ENCODE measurements at places on chromosomes 2 and 18. TPM values are rescaled to one million over a fixed set of nuclear protein-coding genes. Genes with fewer than 3 reads are reported as not detected.

Gene ST6GAL2
- total RNA-seq, result not detected

Gene DCDC2C
- not detected for total RNA-seq

Gene MC4R
- total RNA-seq, result not detected

DNA sequence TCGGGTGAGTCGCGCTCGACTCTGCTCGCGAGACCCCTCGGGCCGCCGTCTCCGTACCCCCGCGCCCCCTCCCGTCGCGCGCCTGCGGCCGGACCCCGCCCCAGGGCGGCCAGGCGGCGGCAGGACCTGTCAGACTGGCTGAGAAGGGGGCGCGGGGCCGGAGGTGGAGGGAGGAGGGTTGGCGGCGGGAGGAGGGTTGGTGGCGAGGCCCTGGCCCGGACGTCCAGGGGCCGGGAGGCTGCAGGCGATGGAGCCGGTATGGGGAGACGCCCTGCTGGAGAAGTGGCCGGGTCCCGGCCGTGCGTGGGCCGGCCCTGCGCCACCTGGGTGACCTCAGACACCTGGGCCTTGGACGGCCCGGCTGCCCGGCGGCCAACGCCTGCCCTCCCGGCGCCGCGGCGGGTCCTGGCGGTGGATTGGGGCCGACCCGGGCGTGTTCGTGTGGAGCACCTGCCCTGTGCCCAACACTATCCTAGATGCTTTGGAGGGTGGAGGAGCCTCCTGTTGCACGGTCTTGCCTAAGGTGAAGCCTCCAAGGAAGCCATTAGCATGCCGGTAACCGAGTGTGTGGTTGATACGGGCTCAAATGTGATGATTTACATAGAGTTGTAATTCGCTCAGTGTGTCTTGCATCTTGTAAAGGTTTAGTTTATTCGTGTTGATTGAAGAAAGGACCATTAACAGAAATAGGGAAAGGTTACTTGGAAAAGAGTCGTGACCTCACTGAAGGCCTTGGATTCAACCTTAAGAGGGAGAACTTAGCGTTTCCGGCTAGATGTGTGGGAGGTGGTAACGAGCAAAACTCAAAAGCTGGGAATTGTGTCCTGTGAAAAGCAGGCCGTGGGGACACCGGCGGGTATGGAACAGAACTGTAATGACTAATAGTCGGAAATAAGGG is 550 bp downstream of the MYL12B start:
- DNase-seq, result peak; percentile 60

DNA sequence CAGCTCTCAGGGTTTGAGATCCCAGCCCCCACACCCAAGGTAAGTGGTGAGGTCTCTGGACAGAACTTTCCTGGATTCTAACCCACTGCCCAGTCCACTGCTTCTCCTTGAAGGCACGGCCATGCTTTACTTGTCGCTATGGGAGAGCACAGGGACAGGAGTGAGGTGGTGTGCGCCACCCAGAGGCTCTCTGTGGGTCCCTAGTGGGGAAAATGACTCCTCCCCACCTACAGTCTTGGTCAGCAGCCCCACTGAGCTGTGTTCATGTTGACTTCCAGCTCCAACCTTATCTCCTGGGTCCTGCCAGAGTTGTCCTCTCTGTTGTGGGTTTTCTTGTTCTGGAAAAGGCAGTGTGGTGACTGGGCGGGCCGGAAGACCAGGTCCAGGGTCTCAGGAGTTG is 11.1 kb downstream of the TET3 start:
- DNase-seq, result no peak

GRCh38 chr2:28435814-28436351 is 43.2 kb downstream of the FOSL2 start:
- peak; percentile 76 for DNase-seq

- DNase-seq, result peak; percentile 69
Observed at GRCh38 chr2:149313512-149313972, 16.8 kb upstream of the LYPD6 start.

- DNase-seq, result no peak
Observed at GRCh38 chr2:201072201-201072530, 365 bp downstream of the NDUFB3 start.

DNA sequence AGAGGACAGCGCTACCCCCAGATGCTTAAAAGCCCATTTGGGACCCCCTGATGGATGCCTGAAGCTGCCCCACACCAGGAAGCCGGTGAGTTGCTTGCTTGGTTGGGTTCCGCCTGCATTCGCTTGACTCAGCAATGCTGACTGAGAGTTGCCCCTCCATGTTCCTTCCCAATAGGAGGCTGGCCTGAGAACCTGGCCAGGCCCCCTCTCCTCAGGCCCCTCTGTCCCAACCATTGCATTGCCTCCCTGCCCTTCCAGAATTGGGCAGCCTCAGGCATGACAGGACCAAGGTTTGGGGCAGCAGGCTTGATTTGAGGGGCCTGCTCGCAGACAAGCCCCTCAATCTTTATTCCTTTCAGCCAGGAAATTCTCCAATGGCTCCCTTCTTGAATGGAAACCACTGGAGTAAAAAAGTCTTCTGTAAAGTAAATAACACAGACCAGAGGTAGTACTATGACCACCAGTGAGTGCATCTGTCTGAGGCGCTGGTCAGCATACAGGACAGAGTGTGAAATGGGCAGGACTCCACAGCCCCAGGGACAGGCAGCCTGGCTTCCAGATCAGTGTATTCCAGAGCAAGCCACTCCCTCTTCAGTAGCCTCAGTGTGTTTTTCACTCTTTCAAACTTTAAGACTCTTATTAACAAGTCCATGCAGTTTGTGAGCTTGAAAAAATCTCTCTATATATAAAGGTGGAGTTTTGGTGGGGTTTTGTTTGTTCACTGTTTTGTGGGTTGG is 104.7 kb downstream of the C1QL2 start:
- DNase-seq, result no peak

Data from HT-29 (cell line).